ENCODE measurements at places on chromosomes 2 and 18.

DNA sequence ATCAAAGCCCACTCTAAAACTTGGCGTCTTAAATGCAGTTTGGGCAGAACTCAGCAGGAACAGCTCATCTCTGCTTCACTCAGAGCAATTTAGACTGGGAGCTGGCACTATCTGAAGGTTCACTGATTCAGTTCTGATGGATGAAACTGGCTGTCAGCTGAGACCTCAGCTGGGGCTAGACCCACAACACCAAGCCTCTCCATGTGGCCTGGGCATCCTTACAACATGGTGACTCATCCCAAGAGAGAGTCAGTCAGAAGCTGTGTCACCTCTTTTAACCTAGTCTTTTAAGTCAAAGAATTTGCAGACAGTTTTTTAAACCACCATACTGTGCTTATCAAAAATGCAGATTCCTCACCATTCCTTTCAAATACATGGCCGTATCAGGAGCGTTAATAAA, 62.6 kb upstream of the ZNF397 start:
- DNase-seq, result no peak

- no peak for DNase-seq
Observed at GRCh38 chr2:172615727-172616261, 59.9 kb downstream of the PDK1 start.

GRCh38 chr2:18251486-18251885, 309.0 kb downstream of the RDH14 start:
- no peak for DNase-seq

DNA sequence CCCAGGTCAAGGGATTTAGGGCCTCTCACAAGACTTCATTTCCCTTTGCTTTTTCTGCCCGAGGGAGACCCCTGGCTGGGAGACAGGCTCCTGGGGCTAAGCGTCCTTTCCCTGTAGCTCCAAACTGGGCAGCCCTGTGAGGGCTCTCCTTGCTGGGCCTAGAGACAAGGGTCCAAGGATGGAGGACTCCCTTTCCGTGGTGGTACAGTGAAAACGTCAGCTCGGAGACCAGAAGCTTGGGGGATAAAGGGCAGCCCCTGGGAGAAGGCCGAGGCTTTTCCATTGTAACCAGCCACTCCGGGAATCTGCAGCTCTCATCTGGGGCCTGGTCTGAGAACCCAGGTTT, 2.3 kb downstream of the SIX2 start:
- no peak for DNase-seq

GRCh38 chr2:232486558-232487384, 863 bp downstream of the ECEL1 start:
- no peak for DNase-seq

DNA sequence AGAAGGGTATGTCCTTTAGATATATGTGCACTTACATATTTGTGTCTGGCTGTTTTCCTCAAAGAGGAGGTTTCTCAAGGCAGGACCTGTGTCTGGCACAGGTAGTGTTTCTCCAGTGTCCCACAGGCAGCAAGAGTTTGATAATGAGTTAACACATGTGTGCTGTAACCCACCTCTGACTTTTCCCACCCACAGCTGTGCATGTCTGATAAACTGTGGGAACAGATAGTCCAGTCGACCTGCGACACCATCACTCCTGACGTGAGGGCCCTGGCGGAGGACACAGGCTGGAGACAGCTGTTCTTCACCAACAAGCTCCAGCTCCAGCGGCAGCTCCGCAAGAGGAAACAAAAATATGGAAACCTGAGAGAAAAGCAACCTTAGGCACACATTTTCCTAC, 58.2 kb downstream of the SLC16A14 start:
- DNase-seq, result no peak

- DNase-seq, result no peak
Observed at GRCh38 chr2:226701052-226701451, 98.6 kb downstream of the IRS1 start.

DNA sequence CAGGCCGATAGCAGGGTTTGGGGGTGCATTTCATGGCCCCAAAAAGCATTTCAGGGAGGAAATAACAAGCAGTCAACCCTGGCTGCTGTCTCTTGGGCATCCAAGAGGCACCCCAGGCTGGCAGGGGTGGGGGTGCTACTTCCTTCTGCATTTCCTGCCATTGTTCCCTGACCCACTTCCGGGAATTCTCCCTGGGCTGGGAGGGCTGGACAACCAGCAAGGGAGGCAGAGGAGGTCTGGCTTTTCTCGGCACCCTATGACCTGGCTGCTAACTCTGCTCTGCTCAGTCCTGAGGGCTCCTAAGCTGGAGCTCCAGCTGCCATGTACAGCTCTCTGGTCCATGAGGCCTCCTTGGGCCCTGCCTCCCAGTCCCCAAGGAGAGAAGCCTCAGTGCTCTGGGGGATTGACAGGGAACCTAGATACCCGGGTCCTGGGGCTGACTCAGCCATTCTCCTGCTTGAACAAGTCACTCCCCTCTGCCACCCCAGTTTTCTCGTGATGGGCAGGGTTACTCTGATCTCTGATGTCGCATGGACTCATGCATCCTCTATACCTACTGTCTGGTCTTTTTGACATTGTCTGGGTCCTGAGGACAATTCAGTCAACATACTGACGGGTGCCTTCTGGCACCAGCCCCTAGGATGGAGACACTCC, 47.2 kb downstream of the DYSF start:
- DNase-seq, result peak; percentile 81

- DNase-seq, result no peak
Observed at GRCh38 chr18:79883461-79884293, 67.8 kb downstream of the SLC66A2 start.

- DNase-seq, result no peak
Observed at GRCh38 chr2:2806711-2807110, 475.6 kb upstream of the MYT1L start.

DNA sequence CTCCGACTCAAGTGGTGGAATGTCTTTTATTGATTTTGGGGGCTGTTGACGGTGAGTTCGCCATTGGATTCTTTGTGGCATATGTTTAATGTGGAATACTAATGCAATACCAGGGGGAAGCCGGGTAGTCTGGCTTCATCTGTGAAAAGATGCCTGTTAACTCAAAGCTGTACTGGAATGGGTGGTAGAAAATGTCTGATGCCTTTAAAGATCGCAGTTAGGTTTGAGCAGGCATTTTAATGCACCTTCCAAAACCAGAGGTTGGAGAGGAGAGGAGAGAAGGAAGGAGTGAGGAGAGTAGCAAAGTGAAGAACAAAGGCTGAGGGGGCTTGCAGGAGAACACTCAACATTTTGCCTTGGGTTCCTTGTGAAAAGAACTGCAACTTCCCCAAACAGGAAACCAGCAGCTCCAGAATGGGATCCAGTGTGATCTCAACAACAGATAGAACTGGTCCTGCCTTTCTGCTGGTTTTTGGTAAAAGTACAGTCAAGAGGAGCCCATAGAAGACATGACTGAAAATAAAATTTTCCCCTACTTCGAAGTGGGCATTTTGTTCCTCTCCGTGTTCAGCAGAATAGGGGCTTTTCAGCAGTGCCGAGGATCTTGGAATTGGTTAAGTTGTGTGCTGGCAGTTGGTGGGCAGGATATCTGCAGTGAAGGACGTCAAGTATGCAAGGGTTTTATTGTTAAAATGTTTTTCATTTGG, 1.5 kb downstream of the ZNF532 start:
- DNase-seq, result no peak

GRCh38 chr2:128727404-128727803, 408.7 kb upstream of the HS6ST1 start:
- no peak for DNase-seq

DNA sequence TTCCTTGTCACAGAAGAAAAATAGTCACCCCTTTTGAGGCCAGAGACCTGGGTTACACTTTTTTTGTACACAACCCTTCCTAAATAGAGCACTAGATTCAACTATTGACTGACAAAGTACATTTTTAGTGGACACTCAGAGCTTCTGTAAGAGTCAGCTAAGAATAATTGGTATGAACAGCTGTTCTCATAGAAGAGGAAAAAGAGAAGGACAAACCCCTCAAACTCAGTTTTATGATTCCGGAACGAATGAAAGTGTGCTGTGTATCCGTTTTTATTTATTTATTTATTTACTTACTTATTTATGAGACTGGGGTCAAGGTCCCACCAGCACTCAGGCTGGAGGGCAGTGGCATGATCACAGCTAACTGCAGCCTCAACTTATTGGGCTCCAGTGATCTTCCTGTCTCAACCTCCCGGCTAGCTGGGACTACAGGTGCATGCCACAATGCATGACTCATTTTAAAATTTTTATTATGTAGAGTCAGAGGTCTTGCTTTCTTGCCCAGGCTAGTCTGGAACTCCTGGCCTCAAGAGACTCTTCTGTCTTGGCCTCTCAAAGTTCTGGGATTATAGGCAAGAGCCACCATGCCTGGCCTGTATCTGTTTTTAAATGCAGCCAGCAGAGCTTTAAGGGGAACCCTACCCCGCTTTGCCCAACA, 36.0 kb upstream of the FZD5 start:
- no peak for DNase-seq

GRCh38 chr18:36829362-36830157, 633 bp downstream of the KIAA1328 start:
- no peak for DNase-seq

DNA sequence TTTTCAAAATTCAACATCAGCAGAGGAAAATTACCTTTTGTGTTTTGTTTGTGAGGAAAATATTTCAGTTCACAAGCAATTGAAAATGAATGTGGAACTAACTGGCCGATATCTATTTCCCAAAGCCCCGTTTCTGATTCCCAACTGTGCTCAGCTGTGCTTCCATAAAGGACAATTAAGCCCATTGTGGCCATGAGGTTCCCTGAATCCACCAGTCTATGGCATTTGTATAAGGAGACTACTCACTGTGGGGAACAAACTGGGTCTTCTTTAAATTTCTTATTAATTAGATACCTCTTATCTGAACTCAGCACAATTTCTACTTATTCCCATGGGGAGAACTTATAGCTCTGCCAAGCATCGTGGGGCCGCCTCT, 31.4 kb upstream of the AGAP1 start:
- no peak for DNase-seq

- DNase-seq, result no peak
Observed at GRCh38 chr18:25111377-25112288, 240.3 kb downstream of the ZNF521 start.

DNA sequence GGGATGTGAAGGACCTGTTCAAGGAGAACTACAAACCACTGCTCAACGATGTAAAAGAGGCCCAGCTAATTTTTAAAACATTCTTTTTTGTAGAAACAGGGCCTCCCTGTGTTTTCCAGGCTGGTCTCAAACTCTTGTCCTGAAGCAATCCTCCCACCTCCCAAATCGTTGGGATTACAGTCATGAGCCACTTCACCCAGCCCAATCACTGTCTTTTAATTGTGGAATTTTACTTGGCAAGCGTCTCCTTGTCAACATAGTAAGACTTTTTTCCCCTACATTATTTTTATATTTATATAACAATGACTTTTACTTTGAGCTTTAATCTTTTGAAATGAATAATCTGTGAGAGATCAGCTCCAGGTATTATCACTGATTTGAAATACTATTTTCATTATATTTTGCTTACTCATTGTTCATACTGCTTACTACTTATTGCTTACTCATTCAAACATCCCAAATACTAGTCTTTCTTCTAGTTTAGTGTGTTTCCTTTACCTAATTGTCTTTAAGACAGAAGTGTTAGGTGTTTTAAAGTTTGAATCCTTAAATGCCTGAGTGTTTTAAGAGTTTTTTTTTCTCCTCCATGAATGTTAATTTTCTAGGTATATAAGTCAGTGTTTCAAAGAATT, 48.9 kb downstream of the PTPN4 start:
- no peak for DNase-seq

- DNase-seq, result no peak
Observed at GRCh38 chr2:26658691-26659346, 17.7 kb upstream of the CIB4 start.

DNA sequence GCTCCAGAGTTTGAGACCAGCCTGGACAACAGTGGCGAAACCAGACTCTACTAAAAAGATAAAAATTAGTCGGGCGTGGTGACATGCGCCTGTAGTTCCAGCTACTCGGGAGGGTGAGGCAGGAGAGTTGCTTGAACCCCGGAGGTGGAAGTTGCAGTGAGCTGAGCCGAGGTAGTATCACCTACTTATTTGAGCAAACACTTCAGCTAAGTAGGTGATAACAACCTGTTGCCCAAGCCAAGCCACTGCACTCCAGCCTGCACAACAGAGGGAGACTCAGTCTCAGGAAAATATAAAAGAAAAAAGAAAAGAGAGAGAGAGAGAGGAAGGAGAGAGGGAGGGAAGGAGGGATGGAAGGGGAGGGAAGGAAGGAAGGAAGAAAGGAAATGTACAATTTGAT, 21.3 kb downstream of the FER1L5 start:
- no peak for DNase-seq

DNA sequence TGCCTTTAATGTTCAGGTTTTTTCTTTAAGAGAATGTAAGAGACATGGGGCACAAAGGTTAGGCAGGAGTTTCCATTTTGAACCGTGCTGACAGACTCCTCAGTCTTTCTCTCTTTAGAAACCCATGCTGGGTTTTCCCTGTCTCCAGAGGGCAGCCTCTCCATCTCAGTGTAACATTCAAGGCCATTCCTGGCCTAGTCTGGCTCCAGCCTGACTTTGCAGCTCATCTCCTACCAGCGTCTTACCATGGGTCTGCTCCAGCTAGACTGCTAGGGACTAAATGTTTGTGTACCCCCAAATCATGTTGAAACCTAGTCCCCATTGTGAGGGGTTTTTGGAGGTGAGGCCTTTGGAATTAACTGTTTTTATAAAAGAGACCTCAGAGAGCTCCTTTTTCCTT, 9.8 kb upstream of the CLIP4 start:
- no peak for DNase-seq

- no peak for DNase-seq
Observed at GRCh38 chr2:56981554-56981953, 797.8 kb downstream of the CCDC85A start.

- DNase-seq, result no peak
Observed at GRCh38 chr2:43473767-43474166, 122.1 kb downstream of the THADA start.

DNA sequence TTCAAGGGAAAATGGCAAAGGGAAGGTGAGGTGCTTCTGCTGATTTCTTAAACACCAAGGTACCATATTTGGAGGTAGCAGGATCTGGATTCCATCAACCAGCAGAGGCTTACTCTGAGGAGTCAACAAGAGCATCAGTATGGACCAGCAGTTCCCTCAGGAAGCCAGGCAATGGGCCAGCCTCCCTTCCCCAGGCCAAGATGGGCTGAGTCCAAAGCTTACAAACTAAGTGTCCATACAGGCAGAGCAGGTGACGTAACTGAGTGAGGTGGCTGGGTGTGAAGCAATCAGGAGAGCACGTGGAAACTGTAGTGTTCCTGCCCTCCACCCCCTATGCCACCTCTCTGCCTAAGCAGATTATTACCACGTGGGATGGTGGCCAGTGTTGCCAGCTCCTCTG, 134.2 kb upstream of the HNRNPA3 start:
- DNase-seq, result no peak

DNA sequence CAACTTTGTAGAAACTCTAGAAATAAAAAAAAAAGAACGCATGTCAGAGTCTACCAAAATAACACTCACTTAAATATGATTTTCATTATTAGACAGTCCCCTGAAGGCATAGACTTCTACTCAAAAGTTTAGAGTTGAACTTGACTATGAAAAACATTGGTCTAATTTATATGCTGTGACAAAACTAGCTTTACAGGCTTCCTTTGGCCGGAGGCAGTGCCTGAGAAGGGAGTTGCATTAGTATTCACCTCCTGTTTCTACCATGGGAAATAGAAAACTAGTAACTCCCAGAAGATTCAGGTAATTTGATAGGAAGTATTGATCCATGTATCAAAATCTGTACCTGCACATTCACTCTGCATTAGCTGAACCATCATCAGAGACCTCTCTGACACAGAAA, 163.4 kb upstream of the NOSTRIN start:
- DNase-seq, result no peak

Measured in endothelial cell (in vitro differentiated cells).